ENCODE measurements at places on chromosomes 7 and 10.

DNA sequence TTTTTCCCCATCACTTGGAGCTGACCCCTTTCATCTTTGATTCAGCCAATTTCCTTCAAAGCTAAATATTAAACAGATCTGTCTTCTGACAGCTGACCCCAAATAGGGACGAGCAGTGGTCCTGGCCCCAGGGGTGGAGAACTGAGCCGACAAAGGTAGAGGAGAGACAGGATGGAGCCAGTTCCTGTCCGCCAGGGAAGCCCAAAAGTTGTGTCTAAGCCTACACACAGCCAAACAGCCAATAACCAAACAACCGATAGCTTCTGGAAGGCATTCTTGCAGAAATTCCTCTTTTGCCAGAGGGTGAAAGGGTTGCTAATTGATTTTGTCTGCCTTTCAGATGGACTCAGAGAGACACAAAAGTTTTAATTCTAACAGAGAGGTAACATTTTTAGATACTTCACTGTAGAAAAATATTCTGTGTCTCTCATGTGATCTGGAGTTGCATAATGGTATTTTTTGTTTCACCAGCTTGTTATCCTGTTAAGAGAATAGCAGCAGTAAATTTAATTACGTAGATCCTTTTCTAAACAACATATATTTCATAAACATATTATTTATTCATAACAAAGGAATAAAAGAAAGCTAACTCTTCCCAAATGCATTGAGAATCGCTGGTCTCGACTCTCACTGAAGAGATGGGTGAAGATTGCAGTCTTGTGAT, 161.7 kb upstream of the LYZL1 start:
- no peak for DNase-seq

DNA sequence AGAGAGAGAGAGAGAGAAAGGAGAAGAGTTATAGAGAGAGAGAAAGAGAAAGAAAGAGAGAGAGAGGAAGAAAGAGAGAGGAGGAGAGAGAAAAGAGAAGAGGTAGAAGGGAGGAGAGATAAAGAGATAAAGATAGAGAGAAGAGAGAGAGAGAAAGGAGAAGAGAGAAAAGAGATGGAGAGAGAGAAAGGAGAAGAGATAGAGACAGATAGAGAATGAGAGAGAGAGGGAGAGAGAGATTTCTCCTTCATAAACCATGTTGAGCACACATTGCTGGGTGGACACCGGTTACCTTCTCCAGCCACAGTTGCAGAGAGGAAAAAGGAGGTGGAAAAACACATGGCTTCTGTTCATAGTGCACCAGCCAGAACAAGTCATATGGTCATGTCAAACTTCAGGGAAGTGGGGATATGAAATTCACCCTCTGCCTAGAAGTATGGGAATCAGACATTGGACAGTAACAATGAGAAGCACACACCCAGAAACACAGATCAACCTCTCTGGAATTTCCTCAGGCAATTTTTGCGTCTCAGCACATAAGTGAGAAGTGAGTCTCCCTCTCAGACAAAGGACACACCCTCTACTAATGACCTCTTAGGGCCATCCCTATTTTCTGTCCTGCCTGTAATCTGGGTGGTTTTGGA, 172.5 kb upstream of the SVIL start:
- DNase-seq = no peak

GRCh38 chr7:139728203-139728602, 49.6 kb downstream of the HIPK2 start:
- DNase-seq = no peak

DNA sequence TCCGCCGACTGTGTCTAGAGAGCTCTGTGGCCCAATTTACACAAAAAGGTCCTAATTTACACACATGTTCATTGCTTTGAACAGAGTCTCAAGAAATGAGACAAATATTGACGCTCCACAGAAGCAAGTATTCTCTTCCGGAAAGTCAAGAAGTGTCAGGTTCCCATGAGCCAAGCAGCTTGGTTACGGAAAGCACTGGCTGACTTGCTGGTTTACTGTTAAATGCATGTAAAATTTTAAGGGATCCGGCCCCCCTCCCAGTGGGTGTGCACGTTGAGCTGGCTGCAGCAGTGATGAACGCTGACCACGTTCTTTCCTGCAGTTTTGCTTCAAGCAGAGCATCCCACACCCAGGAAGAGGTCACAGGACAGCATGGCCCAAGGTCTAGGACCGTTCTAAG, 76.8 kb downstream of the DIP2C start:
- no peak for DNase-seq

GRCh38 chr10:68223535-68224165, 8.3 kb downstream of the ATOH7 start:
- no peak for DNase-seq

DNA sequence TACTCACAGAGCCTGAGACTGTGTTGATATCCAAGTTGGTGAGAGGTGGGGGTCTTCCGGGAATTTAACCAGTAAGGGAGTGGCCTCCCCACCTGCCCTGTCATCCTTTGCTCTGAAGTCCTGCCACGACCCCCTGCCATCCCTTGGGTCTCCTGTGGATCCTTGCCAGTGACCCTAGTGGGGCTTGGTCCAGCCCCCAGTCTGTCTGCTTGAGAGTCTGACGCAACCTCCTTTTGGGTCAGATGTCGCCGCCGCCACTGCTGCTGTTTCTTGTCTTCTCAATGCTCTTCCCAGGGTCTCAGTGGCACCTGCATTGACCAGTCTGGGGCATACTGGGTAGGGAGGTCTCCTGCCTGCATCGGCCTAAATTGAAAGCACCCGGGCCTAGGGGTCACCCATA, 28.8 kb downstream of the PAX2 start:
- no peak for DNase-seq

GRCh38 chr10:86684331-86685097, 16.2 kb downstream of the LDB3 start:
- no peak for DNase-seq

GRCh38 chr10:110833941-110834628, 37.6 kb upstream of the PDCD4 start:
- DNase-seq = no peak

DNA sequence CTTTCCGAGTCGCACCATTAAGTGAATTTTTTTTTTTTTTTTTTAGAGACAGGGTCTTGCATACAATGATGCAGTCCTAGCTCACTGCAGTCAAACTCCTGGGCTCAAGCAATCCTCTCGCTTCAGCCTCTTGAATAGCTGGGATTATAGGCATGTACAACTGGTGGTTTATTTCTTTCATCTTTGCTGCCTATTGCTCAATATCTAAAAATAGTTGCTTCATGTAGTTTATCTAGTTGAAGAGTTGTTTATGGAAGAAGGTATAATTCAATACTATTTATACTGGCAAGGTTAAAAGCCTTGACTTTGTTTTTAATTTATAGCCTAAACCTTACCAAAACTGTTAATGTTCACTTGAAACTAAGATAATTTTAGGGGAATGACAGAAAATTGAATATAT, 66.9 kb downstream of the SEMA3D start:
- DNase-seq = no peak

DNA sequence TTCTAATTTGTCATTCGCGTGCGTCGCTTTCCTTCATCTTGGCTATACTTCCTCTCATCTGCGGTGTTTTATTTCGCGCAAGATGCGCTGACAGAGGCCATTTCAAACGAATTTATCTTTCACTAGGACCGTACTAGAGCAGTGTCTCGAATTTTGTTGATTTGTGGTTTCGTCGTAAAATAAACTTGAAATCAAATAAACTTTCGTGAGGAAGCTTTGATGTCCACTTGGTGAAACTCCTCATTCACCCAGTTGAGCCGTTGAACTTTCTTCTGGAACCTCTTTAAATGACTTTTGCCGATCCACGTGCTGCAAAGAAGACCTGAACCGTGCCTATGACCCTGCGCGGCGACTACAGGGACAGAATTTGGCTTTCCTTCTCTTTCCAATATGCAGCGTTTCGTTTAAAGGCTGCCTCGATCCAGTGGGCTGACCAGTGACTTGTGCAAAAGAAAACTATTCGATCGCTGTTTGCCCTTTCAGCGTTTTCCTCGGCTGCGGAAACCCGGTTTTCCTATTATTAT, 163.9 kb upstream of the PPP1R3A start:
- no peak for DNase-seq

DNA sequence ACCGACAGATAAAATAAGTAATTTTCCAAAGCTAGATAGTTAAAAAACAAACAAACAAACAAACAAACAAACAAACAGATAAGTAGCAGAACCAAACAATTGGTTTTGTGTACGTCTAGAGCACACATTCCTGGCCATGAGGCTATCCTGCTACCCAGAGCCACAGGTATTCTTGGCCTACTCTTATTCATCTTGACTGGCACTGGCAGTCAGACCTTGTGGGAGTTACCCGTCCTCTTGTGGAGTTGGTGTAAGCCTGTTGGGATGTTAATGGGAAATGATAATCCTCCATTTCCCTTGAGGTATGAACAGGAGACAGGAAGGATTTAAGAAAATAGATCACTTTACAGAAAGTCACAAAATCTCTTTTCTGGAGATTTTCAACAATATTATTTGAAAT, 142.4 kb upstream of the MEOX2 start:
- no peak for DNase-seq

- no peak for DNase-seq
These were observed 156.5 kb upstream of the ITGB1 start for GRCh38 chr10:33114451-33114952.

- no peak for DNase-seq
These were observed 24.0 kb downstream of the VOPP1 start for GRCh38 chr7:55548295-55548731.

DNA sequence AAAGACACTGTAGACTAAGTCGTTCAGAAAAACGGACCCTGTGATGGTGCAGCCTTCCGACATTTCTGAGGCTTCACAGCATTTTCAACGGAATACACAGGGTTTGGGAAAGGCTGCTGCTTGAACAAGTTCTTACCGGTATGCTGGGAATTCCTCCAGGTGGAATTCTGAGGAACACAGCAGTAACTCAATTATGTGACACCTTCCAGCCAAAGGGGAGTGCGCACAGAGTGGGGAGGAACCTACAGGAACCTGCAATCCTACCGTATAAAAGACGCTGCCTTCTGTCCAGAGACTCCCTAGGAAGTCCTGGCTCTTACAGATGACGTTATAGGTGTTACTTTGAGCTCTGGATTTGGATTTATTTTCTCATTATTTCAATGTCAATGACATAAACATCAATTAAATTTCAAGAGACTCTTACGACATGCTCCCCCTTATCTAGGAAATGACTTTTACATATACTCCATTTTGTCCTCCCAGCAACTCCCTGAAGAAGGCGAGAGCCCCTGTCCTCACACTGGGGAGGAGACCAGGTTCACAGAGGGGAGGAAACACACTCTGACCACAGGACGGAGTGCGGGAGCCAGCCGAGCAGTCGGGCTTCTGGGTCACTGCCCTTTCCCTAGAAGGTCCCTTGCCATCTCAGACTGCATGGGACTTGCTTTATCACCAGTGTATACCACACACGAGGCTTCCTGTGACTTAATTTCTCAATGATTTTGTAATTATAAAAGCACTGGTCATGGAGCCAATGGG, 27.9 kb downstream of the VIPR2 start:
- no peak for DNase-seq

DNA sequence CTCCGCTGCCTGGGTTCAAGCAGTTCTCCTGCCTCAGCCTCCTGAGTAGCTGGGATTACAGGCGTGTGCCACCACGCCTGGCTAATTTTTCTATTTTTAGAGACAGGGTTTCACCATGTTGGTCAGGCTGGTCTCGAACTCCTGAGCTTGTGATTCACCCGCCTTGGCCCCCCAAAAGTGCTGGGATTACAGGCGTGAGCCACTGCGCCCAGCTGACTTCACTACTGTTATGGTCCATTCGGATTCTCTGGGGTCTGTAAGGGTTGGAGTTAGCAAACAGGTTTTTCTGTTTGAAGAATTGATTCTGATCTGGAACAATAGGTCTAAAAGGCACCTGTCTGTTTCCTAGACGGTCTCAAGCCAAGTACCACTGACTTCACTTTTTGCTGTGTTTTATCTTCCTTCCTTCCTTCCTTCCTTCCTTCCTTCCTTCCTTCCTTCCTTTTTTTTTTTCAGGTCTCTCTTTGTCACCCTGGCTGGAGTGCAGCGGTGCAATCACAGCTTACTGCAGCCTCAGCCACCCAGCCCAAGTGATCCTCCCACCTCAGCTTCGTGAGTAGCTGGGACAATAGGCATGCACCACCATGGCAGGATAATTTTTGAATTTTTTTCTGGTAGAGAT, 192.2 kb downstream of the CAMK1D start:
- no peak for DNase-seq

GRCh38 chr7:85184599-85185423, 2.0 kb downstream of the SEMA3D start:
- no peak for DNase-seq

- no peak for DNase-seq
These were observed 26.5 kb upstream of the CHST15 start for GRCh38 chr10:124119946-124120345.

- no peak for DNase-seq
These were observed 234.7 kb upstream of the CACNA2D1 start for GRCh38 chr7:82678259-82678658.

DNA sequence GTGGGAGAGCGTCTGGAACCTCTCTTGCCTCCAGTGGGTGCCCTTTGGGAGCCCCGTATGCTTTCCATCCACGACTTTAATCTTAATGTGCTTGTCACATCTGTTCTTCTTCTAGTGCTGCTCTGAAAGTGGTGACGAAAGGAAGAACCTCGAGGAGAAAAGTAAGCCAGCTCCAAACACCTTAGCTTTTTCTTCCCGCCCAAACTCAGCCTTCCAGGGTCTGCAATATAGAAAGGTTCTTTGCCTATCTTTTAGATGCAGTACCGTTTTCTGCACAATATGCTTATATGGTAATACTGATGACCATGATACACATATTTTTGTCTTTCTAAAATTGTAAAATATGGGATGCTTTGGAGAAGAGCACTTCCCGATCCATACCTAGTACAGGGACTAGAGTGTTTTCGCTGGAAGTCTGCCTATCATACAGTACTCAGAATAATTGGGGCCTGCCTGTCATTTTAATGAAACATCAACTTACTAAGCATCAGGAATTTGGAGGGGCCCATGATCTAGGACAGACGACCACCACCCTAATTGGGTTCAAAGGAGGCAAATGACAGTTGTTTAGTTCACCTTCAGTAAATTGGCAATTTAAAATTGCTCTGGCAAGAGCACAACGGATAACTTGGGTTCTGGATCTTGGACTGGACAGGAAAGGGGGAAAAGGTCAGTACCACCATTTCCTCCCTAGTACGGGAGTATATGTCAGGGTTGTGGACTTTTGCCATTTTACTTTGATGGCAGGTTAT, 884 bp downstream of the RINT1 start:
- DNase-seq = no peak

DNA sequence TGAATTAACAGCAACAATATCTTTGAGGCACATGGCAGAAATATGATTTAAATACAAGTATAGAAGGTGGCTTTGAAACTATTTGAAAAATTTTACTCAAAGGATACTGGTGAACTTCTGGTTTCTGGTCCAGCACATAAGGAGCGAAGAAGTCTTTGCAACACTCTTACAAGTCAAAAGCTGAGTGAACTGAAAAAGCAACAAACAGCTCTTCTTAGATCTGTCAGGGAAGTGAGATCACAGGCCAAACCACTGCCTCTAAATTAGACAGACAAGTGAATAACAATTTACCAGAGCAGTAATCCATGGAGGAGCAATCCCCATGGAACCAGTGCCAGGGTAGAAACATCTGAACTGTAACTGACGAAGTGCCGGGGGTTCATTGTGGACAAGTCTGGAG, 9.6 kb upstream of the VWC2 start:
- no peak for DNase-seq

- no peak for DNase-seq
These were observed 53.1 kb upstream of the AQP1 start for GRCh38 chr7:30858576-30858975.

All from T follicular helper cell (primary cell).